ENCODE measurements at places on chromosomes 3 and 15. TPM values are rescaled to one million over a fixed set of nuclear protein-coding genes. Genes with fewer than 3 reads are reported as not detected.

Gene RPL14
- 2,475 TPM for polyA plus RNA-seq

Gene IL17RD
- 0.37 TPM for polyA plus RNA-seq

Gene MCTP2
- 6.7 TPM for polyA plus RNA-seq

Gene ITIH1
- polyA plus RNA-seq = 3.4 TPM

Gene CFAP100
- 0.11 TPM for polyA plus RNA-seq

Gene SV2B
- 1.7 TPM for polyA plus RNA-seq

Gene PLA2G4D
- polyA plus RNA-seq = 2.7 TPM

Gene PAQR5
- polyA plus RNA-seq = 0.25 TPM

Gene MUC20
- 5.7 TPM for polyA plus RNA-seq

Gene HIGD2B
- 0.02 TPM for polyA plus RNA-seq

Gene ZKSCAN7
- 5.3 TPM for polyA plus RNA-seq

Gene TUBGCP5
- 9.3 TPM for polyA plus RNA-seq

Gene CCDC174
- polyA plus RNA-seq = 24.1 TPM

Gene GOLGA8R
- 0.73 TPM for polyA plus RNA-seq

Gene HRG
- 0.02 TPM for polyA plus RNA-seq

Gene TGM5
- 1.2 TPM for polyA plus RNA-seq

Gene ISY1
- polyA plus RNA-seq = 34.8 TPM

Data from thymus (tissue), 14 donors.